ENCODE measurements at places on chromosomes 2 and 18.

DNA sequence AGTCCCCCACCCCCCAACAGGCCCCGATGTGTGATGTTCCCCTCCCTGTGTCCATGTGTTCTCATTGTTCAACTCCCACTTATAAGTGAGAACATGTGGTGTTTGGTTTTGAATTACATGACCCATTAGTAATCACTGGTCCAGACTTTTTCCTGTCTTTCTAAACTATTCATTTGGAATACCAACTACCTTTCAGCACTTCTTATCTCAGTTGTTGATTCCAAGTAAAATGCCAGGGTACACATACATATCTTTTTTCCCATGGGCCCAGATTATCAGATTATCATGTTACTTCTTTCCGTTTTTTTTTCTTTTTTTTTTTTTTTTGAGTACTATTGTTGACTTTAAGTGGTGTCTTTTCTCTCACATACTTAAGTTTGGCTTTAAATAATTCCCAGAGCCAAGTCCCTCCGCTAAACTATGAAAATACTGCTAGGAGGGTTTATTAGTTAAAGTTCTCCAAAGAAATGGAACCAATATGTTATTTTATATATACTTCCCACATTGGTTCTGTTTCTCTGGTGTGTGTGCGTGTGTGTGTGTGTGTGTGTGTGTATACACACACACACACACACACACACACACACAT is 389.3 kb downstream of the IRS1 start:
- no peak for DNase-seq

DNA sequence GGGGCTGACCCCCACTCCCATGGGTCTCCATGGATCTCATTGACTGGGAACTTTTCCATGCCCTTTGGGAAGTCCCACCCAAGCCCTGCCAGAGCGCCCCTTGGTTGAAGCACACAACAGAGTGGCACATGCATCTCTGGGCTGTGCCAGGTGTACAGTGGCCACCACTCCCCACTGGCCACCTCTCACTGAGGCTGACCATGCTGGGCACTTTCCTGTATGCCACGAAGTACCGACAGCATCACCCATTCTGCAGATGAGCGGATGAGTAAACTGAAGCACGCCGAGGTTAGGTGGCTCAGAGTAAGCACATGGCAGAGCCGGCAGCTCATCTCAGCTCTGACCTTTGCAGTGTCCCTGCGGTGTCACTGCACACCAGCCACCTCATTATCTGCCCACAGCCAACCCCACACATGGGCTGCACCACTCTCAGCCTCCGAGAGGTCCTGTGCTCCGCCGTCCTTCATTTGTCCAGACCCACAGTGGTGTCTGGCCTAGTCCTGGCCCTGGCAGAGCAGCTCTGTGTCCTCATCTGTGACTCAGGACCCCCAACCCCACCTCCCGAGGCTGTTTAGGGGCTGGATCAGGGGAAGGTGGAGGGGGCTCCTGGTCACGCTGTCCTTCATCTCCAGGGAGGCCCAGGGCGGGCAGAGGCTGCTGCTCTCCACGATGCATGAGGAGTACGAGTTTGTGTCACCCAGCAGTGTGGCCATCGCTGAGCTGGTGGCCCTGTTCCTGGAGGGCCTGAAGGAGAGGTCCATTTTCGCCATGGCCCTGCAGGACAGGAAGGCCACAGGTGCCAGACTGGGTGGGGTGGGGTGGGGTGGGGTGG is 18.0 kb upstream of the GPR17 start:
- no peak for DNase-seq

DNA sequence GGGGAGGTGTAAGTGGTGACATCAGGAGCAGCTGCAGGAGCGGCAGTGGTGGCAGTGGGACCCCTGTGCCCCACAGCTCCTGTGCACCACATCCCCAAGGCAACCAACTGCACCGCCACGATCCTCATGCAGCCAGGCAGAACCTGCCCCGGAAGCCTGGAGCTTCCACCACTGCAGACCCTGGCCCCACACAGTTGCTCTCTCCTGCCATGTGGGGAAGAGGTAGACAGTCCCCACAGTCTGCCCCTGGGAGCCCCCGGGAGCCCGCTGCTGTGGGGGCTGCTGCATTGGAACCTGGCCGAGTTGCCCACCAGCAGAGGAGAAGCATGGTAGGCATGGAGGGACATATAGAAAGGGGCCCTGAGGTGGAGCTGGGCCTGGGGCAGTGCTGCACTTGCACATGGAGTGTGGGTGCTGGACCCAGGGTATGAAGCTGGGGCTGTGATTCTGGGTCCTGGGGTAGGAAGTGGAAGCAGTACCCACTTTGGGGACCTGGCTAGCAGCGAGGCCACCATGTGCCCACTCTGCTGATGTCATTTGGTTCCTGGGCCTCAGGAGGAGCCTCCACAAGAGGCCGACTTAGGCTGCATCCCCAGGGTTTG is 623.3 kb upstream of the LRRTM4 start:
- DNase-seq, result no peak

- no peak for DNase-seq
Observed at GRCh38 chr2:45242161-45242741, 233.0 kb upstream of the SIX2 start.

- DNase-seq, result no peak
Observed at GRCh38 chr2:182541268-182541667, 114.4 kb upstream of the PDE1A start.

DNA sequence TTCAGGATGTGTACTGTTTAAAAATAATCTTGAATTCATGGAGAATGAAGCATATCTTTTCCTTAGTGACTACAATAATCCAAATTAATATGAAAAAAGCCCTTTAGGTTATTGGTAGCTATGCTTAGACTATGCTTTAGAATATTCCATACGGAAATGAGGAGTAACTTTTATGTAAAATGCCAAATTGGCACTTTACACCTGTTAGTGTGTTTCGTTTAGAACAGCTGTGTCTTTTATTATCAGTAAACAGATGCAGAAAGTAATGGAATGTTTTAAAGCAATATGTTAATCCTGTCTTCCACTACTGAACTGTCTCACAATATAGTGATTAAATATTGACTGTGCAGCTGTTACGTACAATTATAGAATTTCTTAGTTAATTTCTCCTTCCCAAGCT is 129.6 kb downstream of the PMS1 start:
- DNase-seq, result no peak

- no peak for DNase-seq
Observed at GRCh38 chr18:79496978-79497637, 101.4 kb downstream of the NFATC1 start.

- no peak for DNase-seq
Observed at GRCh38 chr2:181846399-181847197, 44.9 kb upstream of the ITPRID2 start.

DNA sequence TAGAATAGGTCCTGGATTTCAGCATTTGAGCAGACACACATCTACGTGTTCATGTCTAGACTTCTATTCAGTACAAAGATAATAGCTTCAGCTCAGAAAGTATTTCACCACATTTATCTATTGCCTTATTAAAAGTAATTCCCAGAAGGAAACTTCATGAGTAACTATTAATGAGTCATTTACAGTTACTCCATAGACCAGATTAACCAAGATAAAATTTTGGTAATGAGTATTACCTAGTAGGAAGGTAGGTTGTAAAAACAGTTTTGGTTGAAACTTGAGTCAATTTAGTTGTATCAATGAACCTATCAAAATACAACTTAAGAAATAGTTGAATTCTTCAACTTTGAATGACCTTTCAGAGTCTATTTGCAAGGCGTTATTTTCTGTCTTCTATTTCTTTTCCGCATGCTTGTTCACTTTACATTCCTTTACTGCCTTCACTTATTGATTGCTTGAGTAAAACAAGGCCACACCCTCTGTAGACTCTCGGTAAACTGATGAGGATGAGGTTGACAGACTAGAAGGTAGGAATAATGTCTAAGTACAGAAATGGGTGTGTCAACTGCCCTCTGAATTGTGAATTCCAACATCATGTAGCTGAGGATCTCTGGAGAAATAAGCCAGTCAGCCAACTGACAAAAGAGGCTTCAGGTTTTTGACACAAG is 1165.6 kb upstream of the ZEB2 start:
- DNase-seq, result no peak

DNA sequence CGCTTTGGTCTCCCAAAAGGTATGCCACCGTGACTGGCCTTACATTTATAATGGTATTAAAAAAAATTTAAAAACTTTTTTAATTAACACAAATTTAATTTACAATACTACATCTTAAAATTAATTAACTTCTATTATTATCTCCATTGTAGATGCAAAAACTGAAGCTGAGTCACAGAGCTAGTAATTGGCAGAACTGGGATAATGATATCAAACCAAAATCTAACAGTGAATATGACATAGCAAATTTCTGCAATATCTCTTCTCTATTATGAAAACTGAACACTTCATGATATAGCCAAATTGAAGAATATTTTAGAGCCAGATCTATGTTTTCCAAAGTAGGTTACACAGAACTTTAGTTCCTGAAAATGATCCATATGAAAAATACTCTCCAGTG is 66.4 kb upstream of the CHAC2 start:
- DNase-seq, result no peak

DNA sequence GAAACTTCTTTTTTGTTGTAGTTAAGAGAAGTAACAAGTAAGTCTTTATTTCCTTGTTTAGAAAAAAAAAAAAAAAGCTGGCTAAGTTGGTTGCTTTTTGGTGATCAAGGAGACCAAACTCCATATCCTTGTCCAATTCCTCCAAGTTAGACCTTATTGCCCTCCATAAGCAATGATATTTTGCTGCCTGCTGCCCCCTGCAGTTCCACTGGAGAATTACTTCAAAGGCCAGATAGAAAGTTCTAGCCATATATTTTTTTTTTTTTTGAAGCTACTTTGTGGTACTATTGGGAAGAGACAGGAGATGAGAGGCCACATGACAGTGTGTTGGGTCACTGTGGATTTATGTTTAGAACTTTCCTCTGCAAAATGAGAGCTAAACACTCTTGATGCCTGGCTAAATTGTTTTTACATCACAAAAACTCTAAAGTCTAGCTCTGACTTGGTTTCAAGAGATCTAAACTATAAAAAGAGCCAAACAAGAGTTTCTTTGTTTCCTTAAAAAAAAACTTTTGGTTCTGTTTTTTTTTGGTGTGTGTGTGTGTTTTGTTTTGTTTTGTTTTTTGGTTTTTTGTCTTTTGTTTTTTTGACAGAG is 80.7 kb upstream of the RASGRP3 start:
- peak; percentile 60 for DNase-seq

DNA sequence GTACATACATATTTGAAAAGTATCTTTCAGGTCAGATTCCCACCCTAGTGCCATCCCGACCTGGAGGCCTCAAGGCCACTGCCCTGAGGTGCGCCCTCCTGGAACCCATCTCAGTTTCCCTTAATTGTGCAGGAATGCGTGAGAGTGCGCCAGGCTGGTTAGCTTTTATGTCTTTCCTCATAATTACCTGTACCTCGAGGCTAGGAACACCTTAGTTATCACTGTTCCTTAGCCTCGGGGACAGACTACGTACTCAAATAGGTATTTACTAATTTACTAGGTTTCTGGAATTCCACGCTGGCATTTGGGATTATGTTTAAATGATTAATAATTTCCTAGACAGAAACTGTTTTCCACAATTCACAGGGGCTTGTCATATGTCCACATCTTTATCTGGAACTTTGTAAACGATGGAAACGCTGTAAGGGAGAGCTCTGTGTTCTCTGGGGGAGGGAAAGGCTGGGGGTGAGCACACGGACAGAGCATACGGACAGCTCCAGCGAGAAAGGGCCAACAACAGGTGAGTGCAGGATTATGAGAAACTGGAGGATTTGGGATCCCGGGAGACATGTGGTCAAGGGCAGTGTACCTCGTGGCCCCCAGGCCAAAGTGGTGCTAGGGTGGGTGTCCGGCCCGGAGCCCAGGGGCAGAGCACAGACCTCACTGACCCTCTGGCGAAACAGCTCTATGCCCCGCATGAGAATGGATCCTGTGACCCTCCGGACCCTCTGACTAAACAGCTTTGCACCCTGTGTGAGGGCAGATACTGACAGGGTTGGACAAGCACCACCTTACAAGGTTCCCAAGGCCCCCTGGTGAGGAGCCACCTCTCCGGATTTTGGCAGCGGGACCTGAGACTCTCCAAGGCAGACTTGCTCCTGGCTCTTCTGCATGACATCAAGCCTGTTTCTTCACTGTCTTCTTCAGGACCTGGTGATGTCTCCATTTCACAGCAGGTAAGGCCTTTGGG is 102.0 kb upstream of the PXDN start:
- no peak for DNase-seq

DNA sequence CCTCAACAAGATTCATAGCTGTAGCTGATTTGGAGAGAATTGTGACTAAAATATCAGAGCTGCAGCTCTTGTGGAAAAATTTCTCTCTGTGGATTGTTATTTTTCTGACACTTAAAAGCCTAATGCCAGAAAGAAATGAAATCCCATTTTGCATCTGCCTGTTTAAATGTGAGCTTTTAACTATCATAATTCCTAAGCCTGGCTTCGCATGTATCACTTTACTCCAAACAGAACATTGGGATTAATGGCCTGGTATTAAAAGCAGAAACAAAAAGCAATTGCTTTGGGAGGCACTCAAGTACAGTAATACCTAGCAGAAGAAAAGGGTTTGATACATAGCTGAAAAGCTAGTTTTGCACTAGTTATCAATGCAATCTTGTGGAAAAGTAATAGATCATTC is 164.2 kb upstream of the FSHR start:
- no peak for DNase-seq

DNA sequence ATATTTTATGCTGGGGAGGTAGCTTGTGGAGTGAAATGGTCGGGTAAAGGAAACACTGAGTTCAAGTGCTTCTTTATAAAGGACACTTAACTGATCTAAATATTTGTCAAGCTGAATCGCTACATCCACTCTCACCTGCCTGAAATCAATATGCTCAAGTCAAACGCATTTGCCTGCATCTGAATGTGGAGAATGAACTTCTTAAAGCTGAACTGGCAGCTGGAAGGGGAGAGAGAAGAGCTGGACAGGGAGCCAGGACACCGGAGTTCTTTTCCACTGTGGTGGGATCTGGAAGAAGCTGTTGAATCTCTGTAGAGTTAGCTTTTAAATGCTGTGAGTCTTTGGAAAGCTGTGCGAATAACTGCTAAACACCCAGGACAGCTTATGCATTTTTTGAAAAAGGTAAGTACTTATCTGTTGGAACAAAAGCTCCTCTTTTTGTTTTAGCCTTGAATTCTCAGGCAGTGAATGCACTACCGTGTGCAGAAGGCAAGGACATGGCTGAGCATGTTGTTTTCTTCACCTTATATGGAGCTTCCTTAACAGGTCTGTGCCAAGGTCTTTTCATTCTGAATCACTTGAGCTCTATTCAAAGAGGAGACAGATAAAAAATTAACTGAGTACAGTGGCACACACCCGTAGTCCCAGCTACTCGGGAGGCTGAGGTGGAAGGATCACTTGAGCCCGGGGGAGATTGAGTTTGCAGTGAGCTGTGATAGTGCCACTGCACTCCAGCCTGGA is 74.2 kb upstream of the KLF7 start:
- DNase-seq, result no peak

GRCh38 chr2:231185886-231186285 is 12.5 kb upstream of the ARMC9 start:
- DNase-seq, result no peak

GRCh38 chr2:106531676-106532214 is 44.6 kb downstream of the CD8B2 start:
- DNase-seq, result no peak

All from stimulated activated naive CD8-positive, alpha-beta T cell treated with anti-CD3 and anti-CD28 coated beads, Interleukin-15, Interleukin-2, amounts not matched to agents 100 U/mL and 50 U/mL, for 24 hours (primary cell).